ENCODE measurements at places on chromosomes 7 and 10. TPM values are rescaled to one million over a fixed set of nuclear protein-coding genes. Genes with fewer than 3 reads are reported as not detected.
A peak's percentile ranks its signal among the peaks of the same experiment; 100 is the strongest.

The SEMA3E gene
- 6.9 TPM for total RNA-seq

The OR2A5 gene
- not detected for total RNA-seq

GRCh38 chr10:92142949-92143348 lies 147.9 kb downstream of the CPEB3 start:
- no peaks in the 10 kb centered on the region for H3K36me3 ChIP-seq
- no peak for DNase-seq
- no peak overlapping the region for H3K27ac ChIP-seq

The DPY19L1 gene
- total RNA-seq, result 15.5 TPM

DNA sequence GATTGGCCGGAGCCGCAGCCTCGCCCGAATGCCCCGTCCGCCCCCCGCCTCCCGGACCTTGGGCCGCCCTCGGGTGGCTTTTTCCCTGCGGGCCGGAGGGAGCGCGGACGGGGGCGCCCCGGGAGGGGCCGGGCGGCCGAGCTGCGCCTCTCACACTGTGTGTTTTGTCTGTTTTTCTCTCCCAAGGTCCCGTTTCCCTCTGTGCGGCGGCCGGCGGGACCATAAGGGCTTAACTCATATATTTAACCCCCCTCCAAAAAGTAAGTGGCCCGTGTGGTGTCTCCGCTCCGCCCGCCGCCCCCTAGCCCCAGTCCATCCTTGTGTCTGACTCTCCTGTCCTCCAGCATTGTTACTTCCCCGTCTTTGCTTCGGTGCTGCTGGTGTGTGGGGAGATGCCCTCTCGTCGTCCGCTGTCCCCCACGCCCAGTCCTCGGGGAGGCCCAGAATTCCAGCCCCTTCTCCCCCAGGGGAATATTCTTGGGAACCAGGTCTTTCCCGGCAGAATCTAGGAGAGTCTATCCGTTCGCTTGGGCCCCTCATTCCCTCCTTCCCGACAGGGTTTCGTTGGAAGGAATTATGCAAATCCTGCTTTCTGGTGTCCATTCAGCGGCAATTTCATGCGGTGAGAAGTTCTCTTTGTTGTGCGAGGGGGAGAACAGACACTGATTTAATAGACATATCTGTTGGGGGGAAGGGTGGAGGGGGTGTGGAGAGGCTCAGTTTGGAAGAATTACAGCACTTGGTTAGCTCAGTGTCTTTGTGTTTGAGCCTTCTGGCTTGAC lies 1.3 kb downstream of the LCOR start:
- no peak for DNase-seq
- peak overlapping the region; percentile 84 for H3K4me3 ChIP-seq
- peaks cover 35% of the 10 kb centered on the region for H3K4me1 ChIP-seq
- H3K27ac ChIP-seq, result peak overlapping the region; percentile 73

All from thyroid gland (tissue), 4 donors.